ENCODE measurements at places on chromosomes 11 and 22.

- no peak for DNase-seq
Observed at GRCh38 chr11:46273511-46274205, 3.8 kb upstream of the CREB3L1 start.

DNA sequence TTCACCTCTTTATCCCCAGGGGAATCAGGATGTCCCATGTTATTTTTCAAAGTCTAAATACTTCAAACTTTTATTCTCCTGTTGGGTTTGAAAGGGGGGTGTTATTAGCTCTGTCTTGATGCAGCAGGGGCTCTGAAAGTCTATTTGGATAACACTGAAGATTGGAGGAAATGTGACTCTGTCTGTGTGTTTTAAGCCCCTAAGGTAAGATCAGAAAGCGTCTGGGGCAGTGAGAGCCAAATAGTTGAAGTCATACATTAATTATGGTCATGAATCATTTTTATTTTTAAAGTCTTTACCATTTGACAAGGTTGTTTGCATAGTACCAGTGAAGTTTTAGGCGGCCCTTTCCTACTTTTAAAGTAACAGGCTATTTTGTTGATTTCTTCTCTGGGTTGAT, 139.0 kb downstream of the UVRAG start:
- no peak for DNase-seq

GRCh38 chr11:36775130-36775529, 177.1 kb upstream of the RAG2 start:
- no peak for DNase-seq

DNA sequence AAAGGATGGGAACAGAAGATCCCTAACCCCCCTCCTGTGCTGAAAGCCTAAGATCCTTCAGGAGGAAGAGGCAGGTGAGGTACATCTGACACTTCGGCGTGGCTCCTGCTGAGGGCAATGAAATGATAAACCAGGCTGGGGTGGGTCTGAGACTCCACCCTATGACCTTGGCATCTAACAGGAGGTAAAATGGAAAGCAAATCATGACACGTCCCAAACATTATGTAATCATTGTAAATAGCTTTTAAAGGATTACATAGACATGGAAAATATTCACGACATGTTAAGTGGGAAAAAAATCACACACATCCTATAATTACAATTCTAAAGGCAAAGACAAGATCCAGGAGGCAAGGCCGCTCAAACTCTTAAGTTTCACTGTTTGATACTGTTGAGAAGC, 70.5 kb downstream of the LINC01488 start:
- DNase-seq, result no peak

DNA sequence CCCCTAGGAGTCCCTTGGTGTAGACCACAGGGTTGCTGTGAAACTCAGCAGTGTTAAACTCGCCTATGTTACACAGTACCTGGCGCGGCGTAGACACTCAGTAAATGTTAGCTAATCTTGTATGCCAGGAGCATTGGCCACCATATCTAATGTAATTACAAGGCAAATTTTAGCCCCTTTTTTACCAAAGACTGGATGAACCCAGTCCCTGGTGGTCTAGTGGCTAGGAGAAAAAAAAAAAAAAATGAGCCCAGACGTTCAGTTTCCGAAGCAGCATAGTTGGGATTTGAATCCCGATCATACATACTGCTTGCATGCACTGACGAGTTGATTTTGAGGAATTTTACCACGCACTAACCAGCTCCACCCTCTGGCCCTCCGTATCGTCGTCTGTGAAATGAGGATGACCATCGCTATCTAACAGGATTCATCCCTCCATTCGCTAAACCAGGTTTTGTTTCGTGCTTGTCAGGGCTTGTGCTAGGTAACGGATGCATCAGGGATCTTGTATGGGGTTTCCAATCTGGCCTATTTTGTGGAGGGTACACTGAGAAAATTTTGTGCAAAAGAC, 688 bp downstream of the PTS start:
- DNase-seq, result no peak

GRCh38 chr11:61675826-61676225, 4.4 kb upstream of the DAGLA start:
- no peak for DNase-seq

GRCh38 chr22:30421695-30422480, 3.7 kb upstream of the MTFP1 start:
- no peak for DNase-seq

DNA sequence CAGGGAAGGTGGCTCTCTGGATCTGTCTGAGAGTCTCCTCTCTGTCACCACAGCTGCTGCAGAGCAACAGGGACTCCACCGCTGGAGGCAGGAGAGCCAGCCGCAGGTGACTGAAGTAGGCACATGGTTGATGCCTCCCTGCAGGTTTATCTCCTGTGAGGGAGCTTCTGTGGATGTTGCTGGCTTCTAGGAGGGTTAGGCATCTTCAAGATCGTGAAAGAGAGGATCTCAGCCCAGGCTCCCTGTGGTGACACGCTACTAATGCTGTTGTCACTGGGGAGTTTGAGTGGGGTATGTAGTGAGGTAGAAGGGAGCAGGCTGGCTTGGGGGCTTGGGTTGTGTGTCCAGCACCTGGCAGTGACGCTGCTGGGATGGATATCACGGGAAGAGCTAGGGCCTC, 34.1 kb downstream of the DAGLA start:
- no peak for DNase-seq

GRCh38 chr11:66659763-66660162, 17.9 kb downstream of the RBM4B start:
- no peak for DNase-seq

DNA sequence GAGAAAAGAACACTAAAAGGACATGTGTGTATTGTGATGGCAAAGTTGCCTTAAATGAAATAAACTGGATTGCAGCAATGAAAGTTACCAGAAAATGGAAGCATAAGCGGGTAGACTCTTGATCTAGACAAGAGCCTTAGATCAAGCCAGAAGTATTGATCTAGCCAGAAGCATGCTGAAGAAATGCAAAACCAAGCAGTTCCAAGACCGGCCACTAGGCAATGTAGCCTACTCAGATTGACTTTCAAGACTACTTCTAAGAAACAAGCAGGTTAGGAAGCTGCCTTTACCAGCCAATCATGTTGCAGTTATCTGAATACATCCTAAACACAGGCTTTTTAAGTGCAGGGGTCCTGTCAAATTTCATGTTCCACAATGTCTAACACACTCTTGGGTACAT, 54.6 kb downstream of the KCNA4 start:
- DNase-seq, result no peak

DNA sequence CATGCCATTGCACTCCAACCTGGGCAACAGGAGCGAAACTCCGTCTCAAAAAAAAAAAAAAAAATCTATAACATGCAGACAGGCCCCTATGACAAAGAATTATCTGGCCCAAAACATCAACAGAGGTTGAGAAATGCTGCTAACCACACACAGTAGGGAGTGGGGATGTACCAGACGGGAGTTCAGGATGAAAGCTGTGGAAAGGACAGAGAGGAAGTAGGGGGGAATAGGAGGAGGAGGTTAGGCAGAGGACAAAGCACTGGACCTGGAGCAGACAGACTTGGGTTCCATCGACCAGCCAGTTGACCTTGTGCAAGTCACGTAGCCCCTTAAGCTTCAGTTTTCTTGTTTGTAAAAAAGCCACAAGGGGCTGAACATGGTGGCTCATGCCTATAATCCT, 12.5 kb downstream of the LRP4 start:
- DNase-seq, result no peak

- no peak for DNase-seq
Observed at GRCh38 chr11:14370496-14370895, 11.5 kb upstream of the RRAS2 start.

GRCh38 chr22:29195118-29195963, 10.4 kb upstream of the EMID1 start:
- no peak for DNase-seq

DNA sequence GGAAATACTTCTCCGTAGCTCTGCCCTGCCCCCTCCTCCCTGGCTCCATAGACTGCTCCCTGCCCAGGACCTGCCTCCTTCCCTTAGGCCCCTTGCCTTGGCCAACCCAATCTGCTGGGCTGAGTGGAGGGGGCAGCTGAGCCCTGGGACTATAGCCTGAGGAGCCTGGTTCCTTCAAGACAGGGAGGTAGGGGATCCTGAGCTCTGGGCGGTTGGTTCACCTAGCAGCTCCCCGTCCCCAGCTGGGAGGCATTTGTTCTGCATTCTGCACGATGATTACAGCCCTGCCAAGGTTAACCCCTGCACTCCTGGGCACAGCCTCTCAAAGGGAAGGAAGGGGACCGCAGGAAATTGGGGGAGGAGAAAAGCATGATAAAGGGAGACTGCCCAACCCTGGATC, 3.6 kb upstream of the CDC42EP1 start:
- no peak for DNase-seq

- peak; percentile 83 for DNase-seq
Observed at GRCh38 chr11:122796128-122796717, 42.1 kb upstream of the CRTAM start.

- DNase-seq, result no peak
Observed at GRCh38 chr11:10602945-10603344, 34.5 kb upstream of the LYVE1 start.

DNA sequence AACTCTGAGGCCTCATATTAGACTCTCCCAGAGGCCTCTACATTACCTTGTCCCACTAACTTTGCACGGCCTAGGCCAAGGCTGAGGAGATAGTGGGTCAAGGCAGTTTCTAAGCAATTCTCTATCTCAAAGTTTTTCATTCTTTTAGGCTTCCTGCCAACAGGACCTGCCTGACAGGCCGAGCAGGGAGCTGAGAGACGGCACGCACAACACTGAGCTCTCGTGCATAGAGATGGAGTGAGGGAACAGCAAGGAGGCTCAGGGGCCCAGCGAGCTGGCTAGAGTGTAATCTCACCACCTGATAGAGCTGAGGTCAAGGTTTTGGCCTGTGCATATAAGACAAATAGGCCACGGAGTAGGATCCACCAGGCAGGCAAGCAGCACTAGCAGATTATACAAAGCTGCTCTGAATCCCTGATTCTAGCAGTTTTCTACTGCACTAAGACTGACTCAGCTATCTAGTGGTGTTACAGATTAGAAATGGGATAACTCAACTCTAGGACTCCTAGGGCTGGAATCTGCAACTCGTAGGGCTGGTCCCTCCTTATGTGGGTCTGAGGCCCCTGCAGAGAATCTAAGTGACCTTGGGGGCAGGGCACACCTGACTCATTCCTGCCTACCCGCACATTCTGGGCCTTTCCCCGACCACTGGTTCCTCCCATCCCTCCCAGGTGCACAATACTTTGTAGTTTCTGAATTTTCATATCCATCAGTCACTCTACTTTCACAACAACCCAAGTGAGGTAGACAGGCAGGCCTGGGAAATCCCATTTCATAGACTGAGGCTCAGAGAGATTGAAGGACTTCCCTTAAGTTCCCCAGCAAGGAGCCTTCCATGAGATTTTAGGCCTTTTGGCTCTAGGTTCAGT, 1.7 kb downstream of the CYB5R2 start:
- DNase-seq, result no peak

DNA sequence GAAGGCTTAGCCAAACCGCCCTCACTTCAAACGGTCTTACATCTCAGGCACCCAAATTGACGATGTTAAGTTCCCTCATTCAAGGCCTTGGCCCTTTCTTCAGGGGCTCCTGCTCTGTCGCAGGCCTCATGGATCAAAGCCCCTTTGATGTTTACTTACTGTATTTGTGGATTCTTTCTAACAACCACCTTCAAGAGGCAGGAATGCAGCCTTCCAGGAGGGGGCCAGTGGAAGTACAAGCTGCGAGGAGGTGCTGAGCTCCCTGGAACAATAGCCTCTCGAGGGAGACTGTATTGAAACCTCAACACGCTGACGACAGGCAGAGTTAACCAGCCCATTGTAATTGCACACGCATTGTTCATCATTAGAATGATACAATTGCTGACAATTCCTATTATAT, 209.1 kb downstream of the ST3GAL4 start:
- DNase-seq, result no peak

GRCh38 chr11:47918882-47919495, 61.4 kb upstream of the PTPRJ start:
- DNase-seq, result no peak

DNA sequence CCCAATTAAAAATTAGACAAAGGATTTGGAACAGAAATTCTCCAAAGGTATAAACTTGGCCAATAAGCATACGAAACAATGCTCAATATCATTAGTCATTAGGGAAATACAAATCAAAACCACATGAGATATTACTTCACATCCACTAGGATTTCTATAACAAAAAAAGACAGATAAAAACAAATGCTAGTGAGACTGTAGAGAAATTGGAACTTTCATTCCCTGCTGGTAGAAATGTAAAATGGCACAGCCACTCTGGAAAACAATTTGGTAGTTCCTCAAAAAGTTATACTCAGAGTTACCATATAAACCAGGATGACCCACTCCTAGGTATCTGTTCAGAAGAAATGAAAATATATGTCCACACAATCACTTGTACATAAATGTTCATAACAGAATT, 71.6 kb downstream of the RPL27A start:
- no peak for DNase-seq

DNA sequence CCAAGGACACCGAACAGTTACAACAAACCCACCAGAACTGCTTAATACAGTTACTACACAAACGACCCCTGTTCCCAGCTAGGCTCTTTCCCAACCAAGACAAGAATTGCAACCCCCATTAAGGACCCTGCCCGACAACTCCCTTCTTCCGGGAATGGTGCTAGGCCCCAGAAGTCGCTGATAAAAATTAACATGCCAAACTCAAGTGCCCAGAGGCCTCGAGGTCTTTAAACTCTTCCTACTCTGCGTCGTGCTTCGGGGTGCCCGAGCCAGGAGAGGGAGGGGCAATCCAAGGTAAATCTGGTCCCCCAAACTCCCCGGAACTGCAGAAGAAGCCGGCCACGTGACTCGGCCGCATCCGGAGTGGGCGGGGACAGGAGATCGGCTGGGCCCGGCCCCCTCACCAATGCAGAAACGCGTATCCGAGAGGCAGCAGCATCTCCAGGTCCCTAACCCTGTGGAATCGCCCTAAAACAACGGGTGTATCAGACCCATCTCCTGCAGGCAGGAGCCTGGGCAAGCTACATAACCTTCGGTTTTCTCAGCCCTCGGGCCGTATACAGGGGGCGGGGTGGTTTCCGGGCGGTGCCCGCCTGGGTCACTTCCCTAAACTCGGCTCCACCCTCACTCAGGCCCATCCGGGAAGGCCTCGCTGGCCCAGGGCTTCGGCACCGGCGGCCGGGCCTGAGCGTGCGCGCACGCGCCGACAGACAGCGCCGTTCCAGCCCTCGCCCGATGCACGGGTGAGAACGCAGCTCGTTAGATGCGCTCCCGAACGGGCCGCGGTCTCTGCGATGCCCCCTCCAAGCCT, 1.1 kb downstream of the CFL1 start:
- peak; percentile 84 for DNase-seq

GRCh38 chr11:62753736-62754603, at the start of gene ZBTB3:
Gene ZBTB3, minus strand, starts transcription at chr11:62754160. Its CDS starts 496 bp downstream, at chr11:62753664.
- peak; percentile 93 for DNase-seq

GRCh38 chr22:23385678-23386631, 194.1 kb downstream of the IGLL1 start:
- DNase-seq, result peak; percentile 85

DNA sequence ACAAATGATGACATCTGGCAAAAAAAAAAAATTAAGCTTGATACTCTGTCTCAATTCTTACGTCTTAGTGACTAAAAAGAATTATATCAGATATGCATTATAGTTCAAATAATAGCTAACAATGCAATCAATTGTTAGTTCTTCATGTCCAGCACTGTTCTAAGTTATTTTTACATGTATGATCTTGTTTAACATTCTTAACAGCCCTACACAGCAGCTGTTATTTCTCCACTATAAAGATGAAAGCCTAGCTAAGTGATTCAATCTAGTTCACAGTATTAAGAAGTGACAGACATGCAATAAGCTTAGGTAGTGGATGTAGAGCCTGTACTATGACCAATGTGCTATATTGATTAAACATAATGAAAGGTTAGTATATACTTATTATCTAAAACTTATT, 4.1 kb downstream of the ZNF214 start:
- no peak for DNase-seq

Measured in activated CD8-positive, alpha-beta memory T cell treated with anti-CD3 and anti-CD28 coated beads, Interleukin-2, amount 50 U/mL, for 4 hours (primary cell).